Head of caudate nucleus (tissue), 42 donors: ENCODE measurements at places on chromosomes 4 and X.

DNA sequence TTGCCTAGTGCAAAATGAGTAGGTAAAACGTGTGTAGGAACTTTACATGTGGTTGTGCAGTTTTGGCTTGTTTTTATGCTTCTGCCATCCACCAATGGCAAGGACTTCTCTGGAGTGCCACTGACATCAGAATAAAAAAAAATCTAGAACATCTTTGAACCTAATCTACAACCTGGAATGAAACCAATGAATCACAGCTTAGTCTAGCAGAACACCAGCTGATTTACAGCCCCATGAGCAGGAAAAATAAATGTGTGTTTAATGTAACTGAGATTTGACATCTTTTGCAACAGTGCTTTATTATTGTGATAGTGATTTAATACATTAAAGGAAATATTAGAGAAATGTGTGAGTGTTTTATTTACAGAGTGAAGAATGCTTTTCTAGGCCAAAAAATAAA is 995.1 kb downstream of the PCDH7 start:
- DNase-seq, result no peak

- DNase-seq, result no peak
Measured at GRCh38 chrX:367349-367748, 19.4 kb downstream of the PPP2R3B start.

DNA sequence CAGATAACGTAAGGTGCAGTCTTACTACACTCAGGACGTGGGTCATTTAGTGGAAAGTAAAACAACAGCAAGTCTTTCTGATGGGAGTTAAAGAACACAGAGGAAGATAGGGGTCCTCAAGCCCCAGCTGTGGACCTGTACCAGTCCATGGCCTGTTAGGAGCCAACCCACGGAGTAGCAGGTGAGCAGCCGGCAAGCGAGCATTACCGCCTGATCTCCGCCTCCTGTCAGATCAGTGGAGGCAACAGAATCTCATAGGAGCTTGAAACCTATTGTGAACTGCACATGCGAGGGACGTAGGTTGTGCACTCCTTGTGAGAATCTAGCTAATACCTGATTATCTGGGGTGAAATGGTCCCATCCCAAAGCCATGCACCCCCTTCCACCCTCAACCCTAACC is 1180.8 kb downstream of the FSTL5 start:
- DNase-seq, result no peak

GRCh38 chr4:76831711-76832373 is 66.1 kb downstream of the SOWAHB start:
- no peak for DNase-seq
